Stimulated activated CD8-positive, alpha-beta memory T cell treated with anti-CD3 and anti-CD28 coated beads, Interleukin-15, amount 100 ng/mL, for 4 hours (primary cell): ENCODE measurements at places on chromosomes 6 and 20.

GRCh38 chr6:62042429-62042828, 243.6 kb downstream of the KHDRBS2 start:
- no peak for DNase-seq

DNA sequence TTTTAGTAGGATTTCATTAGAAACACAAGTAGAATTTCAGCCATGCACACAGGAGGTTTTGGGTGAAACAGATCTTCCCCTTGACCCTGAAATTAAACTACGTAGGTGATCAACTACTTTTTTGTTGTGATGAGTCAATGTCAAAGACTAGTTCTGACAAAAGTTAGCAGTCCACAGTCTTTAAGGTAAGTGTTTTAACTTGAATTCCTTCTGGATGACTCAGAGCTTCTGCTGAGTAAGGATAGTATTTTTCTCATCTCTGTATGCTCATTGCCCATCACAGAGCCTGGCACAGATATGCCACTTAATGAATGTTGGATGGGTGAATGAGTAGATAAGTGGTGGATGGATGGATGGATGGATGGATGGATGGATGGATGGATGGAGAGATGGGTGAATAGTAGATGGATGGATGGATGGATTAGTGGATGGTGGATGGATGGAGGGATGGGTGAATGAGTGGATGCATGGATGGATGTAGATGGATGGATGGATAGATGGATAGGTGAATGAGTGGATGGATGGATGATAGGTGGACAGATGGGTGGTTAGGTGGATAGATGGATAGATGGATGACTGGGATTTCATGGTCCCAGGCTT, 165.3 kb downstream of the ZMYND8 start:
- DNase-seq = no peak

DNA sequence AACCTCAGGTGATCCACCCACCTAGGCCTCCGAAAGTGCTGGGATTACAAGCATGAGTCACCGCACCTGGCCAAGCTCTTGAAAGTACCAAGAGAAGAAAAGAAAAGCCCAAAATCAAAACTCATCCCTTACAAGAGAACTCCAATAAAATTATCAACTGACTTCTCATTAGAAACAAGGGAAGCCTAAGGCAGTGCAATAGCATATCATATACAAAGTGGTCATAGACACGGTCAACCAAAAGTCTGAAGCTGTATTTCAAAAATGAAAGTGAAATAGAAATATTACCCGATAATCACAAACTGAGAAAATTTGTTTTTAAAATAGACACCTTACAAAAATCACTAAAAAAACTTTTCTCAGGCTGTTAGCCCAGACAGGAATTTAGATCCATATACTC, 1321.1 kb upstream of the GJE1 start:
- no peak for DNase-seq

DNA sequence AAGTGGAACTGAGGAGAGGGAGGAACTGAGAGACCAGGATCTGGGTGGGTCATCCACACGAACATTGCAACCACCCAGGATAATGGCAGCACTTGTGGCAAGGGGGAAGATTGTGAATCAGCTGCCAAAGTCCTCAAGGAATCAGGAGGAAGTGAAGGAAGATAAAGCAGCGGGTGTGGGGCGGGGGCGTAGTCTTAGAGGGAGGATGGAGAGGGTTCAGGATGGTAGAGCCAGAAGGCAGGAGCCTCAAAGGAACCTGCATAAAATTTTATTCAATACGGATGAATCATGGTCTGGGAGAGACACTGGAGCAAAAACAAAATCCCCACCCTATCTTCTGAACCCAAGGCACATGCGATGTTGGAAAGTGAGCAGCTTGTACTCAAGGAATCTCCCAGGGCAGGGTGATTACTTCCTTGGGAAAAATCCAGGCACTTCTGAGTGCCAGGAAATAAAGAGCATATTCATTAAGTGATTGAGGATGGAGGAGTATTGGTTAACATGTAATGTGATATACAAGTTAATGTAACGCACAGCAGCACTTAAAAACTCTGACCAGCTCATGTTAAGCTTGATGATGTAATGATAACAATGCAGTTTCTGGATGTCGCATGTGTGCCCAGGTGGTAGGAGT, 82.0 kb upstream of the B3GAT2 start:
- no peak for DNase-seq

DNA sequence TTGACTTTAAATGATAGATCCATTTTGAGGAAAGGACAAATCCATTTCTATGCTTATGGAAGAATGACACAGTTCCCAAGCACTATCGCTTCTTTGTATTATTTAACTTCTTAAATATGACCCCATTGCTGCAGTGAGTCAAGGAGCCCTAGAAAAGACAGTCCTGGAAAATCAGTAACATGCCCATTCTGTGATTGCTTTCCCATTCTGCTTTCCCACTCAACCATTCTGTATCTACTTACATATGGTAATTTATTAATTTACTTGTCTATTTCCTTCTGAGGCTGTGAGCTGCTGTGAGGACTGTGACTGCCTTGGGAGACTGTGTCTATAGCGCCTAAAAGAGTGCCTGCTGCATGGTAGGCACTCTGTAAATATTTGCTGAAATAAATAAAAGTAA, 85.4 kb upstream of the TMEM30A start:
- DNase-seq = no peak

- DNase-seq = no peak
Measured at GRCh38 chr6:5113096-5113495, 28.0 kb downstream of the PPP1R3G start.

GRCh38 chr20:61785567-61785816, 280.2 kb downstream of the TAF4 start:
- DNase-seq = no peak
